ENCODE measurements at places on chromosomes 13 and 19.

- peak; percentile 62 for DNase-seq
Measured at GRCh38 chr13:28140433-28141125, 2.2 kb downstream of the PAN3 start.

- DNase-seq: no peak
Measured at GRCh38 chr19:511101-511851, 4.0 kb downstream of the TPGS1 start.

DNA sequence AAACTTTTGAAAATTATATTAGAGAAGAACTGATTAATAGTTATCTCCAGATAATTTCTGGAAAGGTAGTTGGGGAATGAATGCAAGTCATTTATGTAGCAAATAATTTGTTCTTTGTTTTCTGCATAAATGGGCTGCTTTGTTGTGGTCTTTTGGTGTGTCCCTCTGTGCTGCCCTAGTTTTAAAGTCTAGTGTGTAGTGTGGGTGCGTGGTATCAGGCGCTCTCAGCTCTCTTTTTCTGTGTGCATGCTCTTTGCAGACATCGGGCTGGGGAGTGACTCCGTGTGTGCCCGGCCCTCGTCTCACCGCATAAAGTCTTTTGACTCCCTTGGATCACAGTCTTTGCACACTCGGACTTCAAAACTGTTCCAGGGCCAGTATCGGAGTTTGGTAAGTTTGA is 94.5 kb downstream of the ARHGEF7 start:
- no peak for DNase-seq

- DNase-seq: no peak
Measured at GRCh38 chr19:53581871-53582279, 43.9 kb downstream of the ZNF331 start.

- no peak for DNase-seq
Measured at GRCh38 chr13:79229761-79230160, 176.3 kb downstream of the RBM26 start.

DNA sequence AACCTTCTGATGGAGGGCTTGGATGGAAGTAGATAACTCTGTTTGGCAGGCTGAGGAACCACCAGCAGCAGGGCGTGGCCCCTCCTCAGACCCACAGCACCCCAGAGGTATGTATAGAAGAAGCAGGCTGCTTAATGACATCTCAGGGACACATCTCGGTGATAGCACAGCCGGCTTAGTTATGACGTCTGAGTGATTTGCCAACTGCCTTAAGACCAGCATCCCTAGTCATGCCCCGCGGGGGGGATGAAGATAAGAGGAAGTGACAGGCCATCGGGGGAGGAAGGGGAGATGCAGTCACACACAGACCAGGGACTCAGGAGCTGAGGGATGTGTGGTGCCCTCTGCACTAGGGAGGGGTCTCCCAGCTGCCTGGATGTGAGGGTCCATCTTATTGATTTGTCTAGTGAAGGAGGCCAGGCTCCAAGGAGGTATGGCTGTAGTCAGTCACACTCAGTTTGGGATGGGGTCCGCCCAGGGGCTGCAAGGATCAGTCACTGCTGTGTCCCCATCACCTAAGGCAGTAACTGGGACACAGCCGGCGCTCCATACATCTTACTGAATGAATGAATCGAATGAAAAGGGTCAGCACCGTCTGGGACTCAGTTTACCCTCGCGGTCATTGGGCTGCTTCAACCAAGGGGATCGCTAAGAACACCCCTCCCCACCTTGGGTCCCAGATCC is 19.2 kb upstream of the ERCC1 start:
- DNase-seq: peak; percentile 71

DNA sequence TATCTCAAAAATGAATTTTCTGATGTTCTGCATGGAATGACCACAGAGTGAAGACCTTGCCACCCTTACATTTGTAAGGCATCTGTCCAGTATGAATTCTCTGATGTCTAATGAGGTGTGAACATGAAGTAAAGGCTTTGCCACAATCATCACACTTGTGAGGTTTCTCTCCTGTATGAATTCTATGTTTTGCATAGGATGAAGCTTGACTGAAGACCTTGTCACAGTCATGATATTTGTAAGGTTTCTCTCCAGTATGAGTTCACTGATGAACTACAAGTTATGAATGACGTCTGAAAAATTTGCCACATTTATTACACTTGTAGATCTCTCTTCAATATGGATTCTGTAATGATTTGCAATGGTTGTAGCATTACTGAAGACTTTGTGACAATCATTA is 13.3 kb downstream of the ZNF816 start:
- DNase-seq: no peak

DNA sequence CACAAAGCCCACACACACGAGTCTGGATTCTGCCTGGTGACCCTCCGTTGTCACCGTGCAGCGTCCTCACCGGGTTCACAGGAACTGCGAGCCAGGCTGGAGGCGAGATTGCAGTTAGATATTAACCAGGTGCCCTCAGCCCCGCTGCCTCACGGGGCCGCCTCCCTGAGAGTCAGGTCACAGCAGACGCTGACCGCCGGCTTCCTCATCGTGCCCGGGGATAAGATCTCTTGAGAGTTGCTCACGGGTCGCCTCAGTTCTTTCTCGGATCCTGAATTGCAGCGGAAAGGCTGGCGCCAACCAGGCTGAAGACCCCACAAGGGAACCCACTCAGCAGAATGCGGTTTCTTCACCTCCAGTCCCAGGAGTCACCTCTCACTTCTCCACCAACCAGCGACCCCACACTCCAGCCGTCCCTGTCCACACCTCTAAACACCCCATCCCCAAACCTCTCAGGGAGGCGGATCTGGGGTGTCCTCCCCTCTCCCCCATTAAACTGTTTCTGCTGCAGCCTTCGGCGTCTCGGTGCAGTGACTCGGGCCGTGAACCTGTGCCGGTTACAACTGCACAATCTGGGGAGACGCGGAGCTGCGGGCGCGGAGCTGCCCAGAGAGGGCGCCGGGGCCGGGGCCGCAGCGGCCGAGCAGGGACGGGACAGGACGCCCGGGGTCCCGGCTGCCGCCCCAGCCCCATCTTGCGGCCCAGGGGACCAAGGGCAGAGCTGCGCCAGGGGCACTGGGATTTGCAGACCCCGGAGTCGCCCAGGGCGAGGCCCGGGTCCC is 591 bp downstream of the ZNF823 start:
- peak; percentile 67 for DNase-seq

GRCh38 chr19:48490981-48491792 is 20.4 kb downstream of the LMTK3 start:
- peak; percentile 40 for DNase-seq

DNA sequence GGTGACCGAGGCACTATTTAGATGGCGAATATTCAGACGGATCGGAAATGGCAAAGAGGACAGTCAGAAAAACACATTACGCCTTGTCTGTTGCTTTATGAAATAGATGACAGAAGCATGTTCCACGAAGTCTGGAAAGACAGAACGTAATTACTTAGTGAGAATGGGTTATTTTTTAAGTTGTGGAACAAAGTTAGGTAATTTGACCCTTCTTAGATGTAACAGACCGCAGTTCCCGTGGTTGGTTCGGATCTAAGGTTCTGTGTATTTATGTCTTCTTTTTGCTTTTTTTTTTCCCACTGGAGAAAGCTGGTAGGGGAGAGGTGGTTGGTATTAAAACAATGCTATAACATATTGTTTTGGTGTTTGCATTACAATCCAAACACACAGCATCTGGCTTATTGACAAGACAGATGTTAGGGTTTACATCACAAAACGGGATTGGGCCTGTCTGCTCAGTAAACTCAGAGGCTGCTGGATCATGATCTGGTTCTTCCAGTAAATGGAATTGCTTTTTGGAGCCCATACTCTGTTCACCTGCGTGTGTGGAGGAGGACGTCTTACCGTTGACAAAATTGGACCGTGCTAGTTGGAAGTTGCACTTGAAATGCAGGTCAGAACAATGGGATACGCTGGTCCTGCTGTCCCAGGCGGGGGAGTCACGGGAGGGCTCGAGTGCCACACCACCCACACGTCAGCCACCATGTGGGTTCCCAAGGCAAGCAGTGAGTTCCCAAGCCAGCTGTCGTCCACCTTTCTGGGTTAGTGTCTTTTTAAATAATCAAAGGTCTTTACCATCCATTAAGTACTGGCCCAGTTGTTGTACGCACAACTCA is 13.8 kb downstream of the ATP11A start:
- DNase-seq: no peak

All from ELR (cell line).